Activated naive CD8-positive, alpha-beta T cell treated with anti-CD3 and anti-CD28 coated beads for 36 hours (primary cell): ENCODE measurements at places on chromosomes 5 and 9.

GRCh38 chr5:3032513-3032912 lies 281.0 kb upstream of the IRX2 start:
- H3K4me3 ChIP-seq, result no peak overlapping the region
- peaks cover 3% of the 10 kb centered on the region for H3K27me3 ChIP-seq
- H3K4me1 ChIP-seq, result no peaks in the 10 kb centered on the region
- no peak overlapping the region for H3K27ac ChIP-seq

DNA sequence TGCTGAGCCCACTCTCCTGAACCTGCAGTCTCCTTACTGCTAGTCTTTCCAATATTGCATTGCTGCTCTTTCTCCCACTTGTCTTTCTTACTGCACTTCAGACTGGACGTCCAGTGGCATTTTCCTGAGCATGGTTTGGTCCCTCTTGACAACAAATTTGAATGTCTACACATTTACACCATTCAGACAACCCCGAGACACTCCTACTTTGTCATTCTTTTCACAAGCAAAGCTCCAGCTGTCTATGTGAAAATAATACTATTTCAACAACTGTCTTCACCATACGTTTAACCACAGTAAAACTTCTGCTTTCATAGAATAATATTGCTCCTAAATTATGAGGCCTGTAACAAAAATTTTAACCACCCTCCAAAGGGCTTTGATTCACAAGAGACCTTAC lies 10.4 kb upstream of the APTX start:
- no peaks in the 10 kb centered on the region for H3K4me1 ChIP-seq
- H3K4me3 ChIP-seq, result no peak overlapping the region
- no peak for DNase-seq
- no peaks in the 10 kb centered on the region for H3K27me3 ChIP-seq
- no peak overlapping the region for H3K27ac ChIP-seq

DNA sequence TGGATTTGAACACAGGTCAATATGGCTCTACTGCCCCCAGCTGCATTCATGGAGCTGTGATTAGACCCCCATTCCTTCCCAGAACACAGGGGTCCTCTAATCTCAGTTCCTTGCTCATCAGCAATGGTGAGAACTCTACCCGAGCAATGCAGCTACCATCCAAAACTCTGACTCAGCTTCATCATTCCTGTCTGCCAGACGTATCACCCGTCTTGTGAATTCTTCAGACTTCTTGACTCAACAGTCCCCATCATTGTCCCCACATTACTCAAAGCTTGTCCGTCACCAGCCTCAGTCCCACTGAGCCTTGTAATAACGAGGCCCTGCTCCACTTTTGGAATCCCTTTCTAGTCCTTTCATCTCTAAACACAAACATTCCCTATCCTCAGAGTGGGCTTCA lies 36.3 kb upstream of the STX17 start:
- H3K4me1 ChIP-seq, result peaks cover 22% of the 10 kb centered on the region
- H3K27ac ChIP-seq, result no peak overlapping the region
- no peak for DNase-seq
- H3K36me3 ChIP-seq, result peaks cover 5% of the 10 kb centered on the region
- no peak overlapping the region for H3K4me3 ChIP-seq

DNA sequence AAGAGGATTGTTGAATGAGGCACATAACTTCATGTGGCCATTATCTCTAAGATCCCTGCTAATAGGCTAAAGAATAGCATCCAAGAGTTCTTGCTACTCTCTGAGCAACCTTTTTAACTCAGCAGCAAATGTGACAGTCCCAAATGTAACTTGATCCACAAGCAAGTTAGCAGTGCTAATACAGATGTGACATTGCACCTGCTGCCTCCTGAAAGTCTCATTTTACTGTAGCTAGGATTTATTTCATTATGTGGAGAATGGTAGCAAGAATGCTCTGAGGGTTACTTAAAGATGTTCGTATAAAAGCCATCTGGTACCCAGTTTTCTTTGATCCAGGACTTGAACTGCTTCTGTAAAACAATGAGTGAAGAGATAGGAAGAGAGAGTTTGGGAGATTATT lies 45.8 kb downstream of the CDH10 start:
- no peaks in the 10 kb centered on the region for H3K27me3 ChIP-seq
- no peak for DNase-seq
- no peak overlapping the region for H3K27ac ChIP-seq
- H3K4me1 ChIP-seq, result no peaks in the 10 kb centered on the region
- H3K36me3 ChIP-seq, result no peaks in the 10 kb centered on the region
- H3K4me3 ChIP-seq, result no peak overlapping the region

- no peak overlapping the region for H3K4me3 ChIP-seq
- no peaks in the 10 kb centered on the region for H3K36me3 ChIP-seq
- no peaks in the 10 kb centered on the region for H3K4me1 ChIP-seq
- H3K27me3 ChIP-seq, result no peaks in the 10 kb centered on the region
Observed at GRCh38 chr5:124398460-124398859, 348.0 kb downstream of the ZNF608 start.

DNA sequence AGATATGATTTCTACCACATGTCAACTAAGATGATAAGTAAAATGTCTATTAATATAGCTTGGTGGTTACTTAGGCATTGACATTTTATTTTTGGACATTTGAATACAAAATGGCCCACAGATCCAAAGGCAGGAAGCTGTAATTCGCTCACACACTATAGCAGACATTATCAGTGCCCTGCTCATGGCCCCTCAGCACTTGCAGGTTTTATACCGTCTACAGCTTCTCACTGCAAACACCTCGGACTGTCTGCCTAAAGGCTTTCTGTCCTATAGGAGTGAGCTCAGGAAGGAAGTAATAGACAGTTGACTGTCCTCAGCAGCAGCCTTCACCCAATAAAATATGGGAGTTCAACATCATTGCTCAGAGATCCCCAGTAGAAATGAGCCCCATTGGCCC lies 140.8 kb upstream of the RASA1 start:
- peaks cover 47% of the 10 kb centered on the region for H3K4me1 ChIP-seq
- no peak overlapping the region for H3K4me3 ChIP-seq
- H3K36me3 ChIP-seq, result peaks cover 2% of the 10 kb centered on the region
- H3K27me3 ChIP-seq, result no peaks in the 10 kb centered on the region
- peak overlapping the region; percentile 77 for H3K27ac ChIP-seq
- DNase-seq, result no peak

DNA sequence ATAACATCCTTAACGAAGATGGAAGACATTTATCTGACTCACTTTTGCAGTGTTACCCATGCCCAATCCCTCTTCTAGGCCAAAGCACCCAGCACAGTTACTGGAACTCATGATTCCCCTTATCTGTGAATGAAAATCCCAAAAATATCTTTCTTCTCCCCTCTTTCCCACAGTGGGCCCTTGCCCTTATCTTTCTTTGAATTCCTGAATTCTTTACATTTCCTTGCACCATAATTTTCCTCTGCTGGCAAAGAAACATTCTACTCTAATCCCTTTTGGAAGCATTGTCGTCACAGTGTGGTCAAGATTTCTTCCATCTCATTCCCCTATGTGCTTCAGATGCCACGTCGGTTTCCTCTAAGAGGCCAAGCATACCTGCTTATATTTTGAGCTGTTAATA lies 135.9 kb upstream of the LIFR start:
- no peak overlapping the region for H3K27ac ChIP-seq
- H3K27me3 ChIP-seq, result peaks cover 28% of the 10 kb centered on the region

GRCh38 chr5:72245546-72245945 lies 74.5 kb downstream of the MRPS27 start:
- H3K36me3 ChIP-seq, result peaks cover 23% of the 10 kb centered on the region
- H3K4me3 ChIP-seq, result no peak overlapping the region
- H3K4me1 ChIP-seq, result peaks cover 31% of the 10 kb centered on the region

- DNase-seq, result no peak
- H3K4me3 ChIP-seq, result no peak overlapping the region
- peaks cover 26% of the 10 kb centered on the region for H3K27me3 ChIP-seq
Observed at GRCh38 chr9:130474106-130474505, 29.3 kb downstream of the ASS1 start.

- H3K36me3 ChIP-seq, result no peaks in the 10 kb centered on the region
- no peak for DNase-seq
- no peaks in the 10 kb centered on the region for H3K27me3 ChIP-seq
- H3K27ac ChIP-seq, result no peak overlapping the region
Observed at GRCh38 chr5:107224272-107224671, 446.5 kb downstream of the EFNA5 start.

DNA sequence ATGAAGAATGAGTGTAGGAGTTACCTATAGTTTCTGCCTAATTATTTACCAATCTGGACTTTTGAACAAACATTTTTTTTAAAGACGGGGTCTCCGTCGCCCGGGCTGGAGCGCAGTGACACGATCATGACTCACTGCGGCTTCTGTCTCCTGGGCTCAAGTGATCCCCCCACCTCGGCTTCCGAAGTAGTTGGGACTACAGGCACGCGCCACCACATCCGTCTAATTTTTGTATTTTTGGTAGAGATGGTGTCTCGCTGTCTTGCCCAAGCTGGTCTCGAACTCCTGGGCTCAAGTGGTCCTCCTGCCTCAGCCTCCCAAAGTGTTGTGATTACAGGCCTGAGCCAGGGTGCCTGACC lies 1.5 kb downstream of the CTNNA1 start:
- peaks cover 34% of the 10 kb centered on the region for H3K36me3 ChIP-seq
- peaks cover 68% of the 10 kb centered on the region for H3K27me3 ChIP-seq
- H3K4me3 ChIP-seq, result peak overlapping the region; percentile 80
- no peak for DNase-seq

DNA sequence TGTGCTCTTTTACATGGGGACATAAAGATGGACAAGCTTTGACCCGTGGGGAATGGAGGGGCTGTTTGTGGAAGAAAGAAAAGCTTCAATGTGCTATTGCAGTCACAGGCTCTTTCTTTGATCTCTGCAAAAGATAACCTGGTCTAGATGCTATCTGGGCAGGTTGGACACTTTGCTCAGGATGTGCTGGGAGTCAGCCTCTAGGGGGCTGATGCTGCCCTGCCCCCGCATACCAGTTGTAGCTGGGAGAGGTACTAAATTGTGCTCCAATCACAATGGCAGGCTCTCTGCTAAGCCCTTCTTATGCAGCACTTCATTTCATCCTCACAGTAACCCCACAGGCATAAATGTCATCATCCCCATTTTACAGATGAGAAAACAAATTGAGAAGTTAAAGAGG lies 67.2 kb downstream of the PSD2 start:
- no peaks in the 10 kb centered on the region for H3K36me3 ChIP-seq
- no peak for DNase-seq
- H3K27ac ChIP-seq, result no peak overlapping the region
- peaks cover 4% of the 10 kb centered on the region for H3K27me3 ChIP-seq

GRCh38 chr9:98034593-98035546 lies 21.7 kb upstream of the NANS start:
- H3K4me1 ChIP-seq, result peaks cover 15% of the 10 kb centered on the region
- DNase-seq, result peak; percentile 83
- H3K36me3 ChIP-seq, result no peaks in the 10 kb centered on the region

DNA sequence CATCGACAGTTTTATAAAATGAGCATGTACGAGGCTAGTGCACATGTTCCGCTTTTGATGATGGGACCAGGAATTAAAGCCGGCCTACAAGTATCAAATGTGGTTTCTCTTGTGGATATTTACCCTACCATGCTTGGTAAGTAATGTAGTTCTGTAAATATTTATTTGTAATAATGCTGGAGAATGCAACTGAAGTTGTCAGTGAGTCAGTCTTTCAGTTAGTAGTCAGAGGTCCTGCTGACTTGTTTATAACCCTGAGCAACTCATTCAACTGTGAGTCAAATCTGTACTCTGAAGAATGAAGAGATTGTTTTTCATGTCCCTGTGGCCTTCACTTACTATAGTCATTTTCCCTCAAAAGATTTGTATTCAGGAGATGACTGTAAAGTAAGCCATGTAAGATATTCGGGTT lies 28.4 kb upstream of the GPR150 start:
- no peaks in the 10 kb centered on the region for H3K27me3 ChIP-seq
- H3K27ac ChIP-seq, result no peak overlapping the region
- H3K4me1 ChIP-seq, result peaks cover 14% of the 10 kb centered on the region
- peaks cover 8% of the 10 kb centered on the region for H3K36me3 ChIP-seq
- H3K4me3 ChIP-seq, result no peak overlapping the region

- H3K27ac ChIP-seq, result no peak overlapping the region
- no peaks in the 10 kb centered on the region for H3K27me3 ChIP-seq
- H3K4me1 ChIP-seq, result no peaks in the 10 kb centered on the region
- DNase-seq, result no peak
- no peak overlapping the region for H3K4me3 ChIP-seq
Observed at GRCh38 chr5:128021411-128021810, 62.2 kb upstream of the SLC12A2 start.

GRCh38 chr9:17011880-17012279 lies 123.0 kb upstream of the CNTLN start:
- H3K36me3 ChIP-seq, result no peaks in the 10 kb centered on the region
- no peaks in the 10 kb centered on the region for H3K4me1 ChIP-seq
- H3K4me3 ChIP-seq, result no peak overlapping the region

DNA sequence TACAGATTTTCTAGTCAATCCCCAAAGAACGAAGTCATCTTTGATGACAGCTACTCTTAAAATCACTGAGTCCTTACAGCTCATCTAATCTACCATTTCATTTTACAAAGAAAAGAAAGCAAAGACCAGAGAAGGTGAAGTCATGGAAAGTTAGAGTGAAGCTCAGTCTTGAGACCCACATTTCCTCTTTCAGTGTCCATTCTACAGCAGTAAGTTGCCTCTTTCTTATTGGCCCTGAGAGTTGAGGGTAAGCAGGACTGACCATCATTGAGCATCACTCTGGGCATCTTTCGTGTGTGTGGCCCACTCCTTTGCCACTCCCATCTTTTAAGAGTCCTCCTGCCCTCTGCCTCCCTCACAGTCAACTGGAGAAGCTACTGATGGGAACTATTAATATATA lies 251.8 kb upstream of the NR4A3 start:
- no peak overlapping the region for H3K4me3 ChIP-seq
- H3K27ac ChIP-seq, result no peak overlapping the region
- H3K4me1 ChIP-seq, result no peaks in the 10 kb centered on the region
- H3K36me3 ChIP-seq, result no peaks in the 10 kb centered on the region
- DNase-seq, result no peak

GRCh38 chr9:19989213-19989612 lies 200.4 kb upstream of the SLC24A2 start:
- no peak for DNase-seq
- H3K4me1 ChIP-seq, result peaks cover 22% of the 10 kb centered on the region
- H3K4me3 ChIP-seq, result no peak overlapping the region
- H3K27me3 ChIP-seq, result no peaks in the 10 kb centered on the region

- peaks cover 22% of the 10 kb centered on the region for H3K27me3 ChIP-seq
- no peak for DNase-seq
- no peaks in the 10 kb centered on the region for H3K36me3 ChIP-seq
Observed at GRCh38 chr5:170104710-170105109, 987 bp upstream of the FOXI1 start.

DNA sequence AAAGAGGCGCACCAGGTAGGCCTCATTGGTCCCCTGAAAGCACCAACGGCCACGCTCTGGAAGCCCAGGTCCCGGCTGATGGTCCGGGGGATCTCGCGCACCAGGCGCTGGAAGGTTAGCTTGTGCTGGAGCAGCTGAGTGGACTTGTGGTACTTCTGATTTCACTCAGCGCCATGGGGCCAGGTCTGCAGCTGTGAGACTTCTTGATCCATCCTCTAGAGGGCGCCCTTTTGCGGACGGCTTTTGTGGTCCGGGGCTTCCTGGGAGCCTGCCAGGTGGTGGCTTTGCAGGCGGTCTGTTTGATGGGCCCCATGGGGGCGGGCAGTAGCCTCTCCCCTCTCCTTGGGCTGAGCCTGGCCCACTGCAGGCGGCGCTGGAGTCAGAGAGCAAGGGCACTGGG lies 10.4 kb downstream of the TAF11L12 start:
- no peak overlapping the region for H3K4me3 ChIP-seq
- H3K4me1 ChIP-seq, result no peaks in the 10 kb centered on the region
- no peaks in the 10 kb centered on the region for H3K27me3 ChIP-seq
- H3K27ac ChIP-seq, result no peak overlapping the region
- no peaks in the 10 kb centered on the region for H3K36me3 ChIP-seq

- H3K27me3 ChIP-seq, result peaks cover 95% of the 10 kb centered on the region
- no peak for DNase-seq
- no peak overlapping the region for H3K4me3 ChIP-seq
- H3K27ac ChIP-seq, result no peak overlapping the region
Observed at GRCh38 chr5:176743136-176743861, 67.1 kb upstream of the UNC5A start.
